ENCODE measurements at places on chromosomes 16 and 17. TPM values are rescaled to one million over a fixed set of nuclear protein-coding genes. Genes with fewer than 3 reads are reported as not detected.
A peak's percentile ranks its signal among the peaks of the same experiment; 100 is the strongest.

The KANSL1 gene
- 111 TPM for polyA plus RNA-seq

The HSD11B2 gene
- polyA plus RNA-seq: 55.4 TPM

DNA sequence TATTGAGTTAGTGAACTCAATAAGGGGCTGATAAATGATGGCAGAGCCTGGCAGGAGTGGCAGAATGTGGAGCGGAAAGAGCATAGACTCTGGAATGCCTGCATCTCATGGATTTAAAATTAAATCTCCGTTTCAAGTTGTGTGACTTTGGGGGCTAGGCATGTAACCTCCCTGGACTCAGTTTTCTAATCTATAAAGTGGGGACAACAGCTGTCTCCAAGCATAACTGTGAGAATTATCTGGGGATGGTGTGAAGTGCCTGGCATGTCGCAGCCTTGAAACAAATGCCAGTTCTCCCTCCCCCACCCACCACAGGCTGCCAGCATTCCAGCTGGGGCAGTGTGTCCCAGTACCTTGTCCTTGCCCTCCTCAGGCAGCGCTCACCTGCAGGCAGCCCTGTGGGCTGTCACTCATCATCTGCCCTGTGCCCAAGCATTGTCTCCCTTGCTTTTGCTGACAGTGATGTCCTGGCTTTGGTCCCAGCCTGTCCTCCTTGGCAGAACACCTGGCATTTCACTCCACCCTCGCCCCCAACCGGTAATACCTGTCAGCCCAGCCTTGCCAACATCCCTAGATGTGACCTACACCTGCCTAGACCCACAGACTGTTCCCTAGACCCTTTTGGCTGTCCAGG lies 129.6 kb downstream of the MRM1 start:
- DNase-seq: no peak

The SCARF1 gene
- polyA plus RNA-seq: 9.7 TPM

The SRSF1 gene
- 318 TPM for polyA plus RNA-seq

The WRAP53 gene
- 17.6 TPM for polyA plus RNA-seq

GRCh38 chr16:11168386-11169051 lies 87.5 kb downstream of the SOCS1 start:
- DNase-seq: no peak

DNA sequence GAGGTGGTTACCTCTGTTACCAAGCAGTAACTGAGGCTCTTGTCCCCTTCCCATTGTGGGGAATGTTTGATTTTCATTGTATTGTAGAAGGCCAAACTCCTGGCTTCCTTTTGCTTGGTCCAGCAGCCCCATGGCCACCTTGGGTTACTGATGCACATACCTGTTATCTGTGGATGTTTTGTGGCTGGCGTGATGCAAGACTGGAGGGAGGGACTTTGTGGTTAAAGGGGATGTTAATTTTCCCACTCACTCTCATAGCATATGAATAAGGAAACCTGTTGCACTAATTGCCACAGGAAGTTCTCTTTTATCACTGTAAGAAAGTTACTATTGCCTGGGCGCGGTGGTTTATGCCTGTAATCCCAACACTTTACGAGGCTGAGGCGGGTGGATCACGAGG lies 168.6 kb upstream of the HS3ST4 start:
- DNase-seq: no peak

- no peak for DNase-seq
Measured at GRCh38 chr17:44922746-44923470, 7.6 kb upstream of the GFAP start.

DNA sequence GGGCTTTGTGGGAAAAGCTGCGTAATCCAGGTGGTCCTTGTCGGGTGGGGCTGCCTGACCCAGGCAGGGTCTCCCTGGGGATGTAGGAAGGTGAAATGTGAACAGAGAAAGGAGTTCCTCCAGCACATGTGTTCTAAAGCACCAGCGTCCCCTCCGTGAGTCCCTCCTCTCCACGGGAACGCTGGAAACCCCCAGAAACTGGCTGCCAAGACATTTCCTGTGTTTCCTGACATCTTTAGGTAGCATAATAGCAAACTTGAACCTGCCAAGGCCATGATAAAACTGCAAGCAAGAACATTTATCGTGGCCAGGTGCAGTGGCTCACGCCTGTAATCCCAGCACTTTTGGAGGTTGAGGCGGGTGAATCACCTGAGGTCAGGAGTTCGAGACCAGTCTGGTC lies 12.6 kb upstream of the PYDC1 start:
- no peak for DNase-seq

DNA sequence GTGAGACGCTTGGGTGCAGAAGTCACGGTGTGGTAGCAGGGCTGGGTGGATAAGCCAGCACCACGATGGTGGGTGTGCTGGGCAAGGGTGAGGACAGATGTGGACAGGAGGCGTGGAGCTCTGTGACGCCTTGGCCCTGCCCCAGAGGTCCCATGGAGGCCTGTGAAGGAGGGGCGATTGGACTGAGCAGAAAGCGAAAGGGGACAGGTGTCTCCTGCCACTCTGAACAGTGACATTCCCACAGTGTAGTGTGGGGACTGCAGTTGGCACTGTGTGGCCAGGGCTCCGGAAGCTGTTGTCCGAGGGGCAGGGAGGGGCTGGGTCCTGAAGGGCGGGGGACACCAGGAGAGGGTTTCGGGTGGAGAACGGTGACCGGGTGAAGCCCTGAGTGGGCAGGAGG lies 7.3 kb downstream of the TBC1D24 start:
- no peak for DNase-seq

DNA sequence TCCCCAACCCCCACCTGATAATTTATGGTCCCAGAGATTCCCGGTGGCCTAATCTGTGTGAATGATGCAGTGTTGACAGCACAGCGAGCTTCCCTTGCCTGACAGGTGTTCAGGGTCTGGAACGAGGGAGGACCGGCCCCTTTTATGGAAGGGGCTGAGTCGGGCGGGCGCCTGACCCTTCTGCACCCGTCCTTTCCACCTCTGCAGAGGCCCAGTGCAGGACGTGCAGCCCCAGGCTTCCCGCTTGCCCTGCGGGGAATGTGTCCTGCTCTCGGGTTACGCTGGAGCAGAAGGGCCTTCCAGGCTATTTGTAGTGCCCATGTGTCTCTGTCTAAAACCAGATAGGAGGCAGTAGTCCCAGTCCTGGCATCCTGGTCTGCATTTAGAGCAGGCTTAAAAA lies 16.2 kb downstream of the SMTNL2 start:
- no peak for DNase-seq

DNA sequence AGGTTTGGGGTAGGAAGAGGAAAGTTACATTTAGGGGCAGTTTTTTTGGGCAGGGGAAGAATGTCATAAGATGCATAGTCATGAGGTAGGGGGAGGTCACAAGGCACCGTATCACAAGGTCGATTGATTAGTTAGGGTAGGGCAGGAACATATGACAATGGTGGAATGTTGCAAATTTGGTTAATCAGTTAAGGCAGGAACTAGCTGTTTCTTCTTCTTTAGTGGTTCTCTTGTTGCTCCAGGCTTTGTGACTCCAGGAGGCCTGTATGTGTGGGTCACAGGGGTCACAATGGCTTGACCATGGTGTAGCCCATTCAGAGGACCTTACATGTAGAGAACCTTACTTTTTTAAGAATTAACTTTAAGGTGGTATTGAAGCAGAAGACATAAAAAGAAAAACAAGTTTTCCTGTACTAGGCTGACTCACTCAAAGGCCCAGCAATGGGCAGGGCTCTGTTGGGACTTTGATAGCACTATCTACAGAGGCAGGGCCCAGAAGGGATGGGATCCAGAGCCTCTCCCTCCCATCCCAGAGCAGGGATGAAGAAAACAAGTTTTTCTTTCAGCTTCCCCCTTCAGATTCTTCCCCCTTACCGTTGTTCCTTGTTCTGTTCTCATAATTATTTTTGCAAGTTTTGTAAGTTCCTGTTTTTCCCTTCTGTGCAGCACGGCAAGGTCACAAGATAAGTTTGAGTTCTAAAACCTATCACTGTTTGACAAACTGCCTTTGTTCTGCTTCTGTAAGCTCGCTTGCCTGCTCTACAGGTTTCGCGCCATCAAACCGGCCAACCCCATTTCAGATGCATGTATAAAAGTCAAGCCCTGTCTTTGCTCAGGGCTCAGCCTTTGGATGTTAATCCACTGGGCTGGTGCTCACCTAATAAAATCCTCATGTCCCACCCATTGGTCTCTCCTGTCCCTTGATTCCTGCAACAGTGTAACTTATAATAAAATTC lies 45.8 kb upstream of the ATF7IP2 start:
- DNase-seq: no peak

DNA sequence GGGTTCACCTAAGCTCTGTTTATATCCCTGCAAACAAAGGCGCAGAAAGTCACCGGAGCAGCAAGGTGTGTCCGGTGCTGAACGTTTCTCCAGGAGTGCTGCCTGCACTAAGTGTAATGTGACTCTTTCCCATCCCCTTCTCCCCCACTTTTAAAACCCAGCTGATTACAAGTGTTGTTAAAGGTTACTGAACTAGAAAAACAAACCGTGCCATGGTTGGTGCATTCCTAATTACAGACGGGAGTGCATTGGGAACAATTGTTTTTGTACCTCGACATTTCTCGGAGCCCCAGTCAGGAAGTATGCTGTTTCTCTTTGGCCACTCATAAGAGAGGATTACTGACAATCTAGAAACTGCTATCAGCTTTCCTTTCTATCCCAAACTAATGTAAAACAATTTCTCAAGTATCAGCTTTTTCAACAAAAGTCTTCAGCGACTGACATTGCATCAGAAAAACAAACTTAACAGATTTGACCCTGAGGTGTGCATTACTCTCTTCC lies 441.0 kb upstream of the SALL1 start:
- peak; percentile 66 for DNase-seq

The KRTAP2-1 gene
- polyA plus RNA-seq: not detected

The TBX6 gene
- 1.5 TPM for polyA plus RNA-seq

GRCh38 chr17:63772801-63773271 lies 561 bp downstream of the CCDC47 start:
- DNase-seq: no peak

DNA sequence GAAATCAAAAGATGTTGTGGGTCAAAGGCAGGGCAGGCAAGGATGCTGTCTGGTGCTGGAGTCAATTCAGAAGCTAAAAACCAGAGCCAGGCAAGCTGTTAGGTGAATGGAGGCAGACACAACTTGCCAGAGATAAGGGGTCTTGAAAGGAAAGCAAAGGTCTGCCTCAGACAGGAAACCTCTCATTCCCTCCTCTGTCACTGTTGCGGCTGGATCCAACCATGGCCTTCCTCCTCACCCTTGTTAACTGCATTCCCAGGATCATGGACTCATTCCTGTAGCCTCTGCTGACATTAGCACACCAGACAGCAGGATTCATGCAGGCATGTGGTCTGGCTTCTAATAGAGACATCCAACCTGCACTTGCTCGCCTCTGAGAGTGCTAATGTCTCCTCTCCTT lies 186.7 kb upstream of the HS3ST3A1 start:
- no peak for DNase-seq
